ENCODE measurements at places on chromosomes 1 and 21. TPM values are rescaled to one million over a fixed set of nuclear protein-coding genes. Genes with fewer than 3 reads are reported as not detected.

IFI16 gene
- total RNA-seq, result 151 TPM

NSL1 gene
- 17.0 TPM for total RNA-seq

LAPTM5 gene
- 520 TPM for total RNA-seq

SLC16A4 gene
- 0.40 TPM for total RNA-seq

FMN2 gene
- total RNA-seq, result not detected

RCAN1 gene
- 8.2 TPM for total RNA-seq

NBPF20 gene
- 3.0 TPM for total RNA-seq

PTGER3 gene
- not detected for total RNA-seq

AIRE gene
- total RNA-seq, result not detected

NPL gene
- total RNA-seq, result 5.2 TPM

NECAP2 gene
- 73.1 TPM for total RNA-seq

TMEM52 gene
- total RNA-seq, result not detected

C1QTNF12 gene
- 4.1 TPM for total RNA-seq
